ENCODE measurements at places on chromosomes 16 and 17.

DNA sequence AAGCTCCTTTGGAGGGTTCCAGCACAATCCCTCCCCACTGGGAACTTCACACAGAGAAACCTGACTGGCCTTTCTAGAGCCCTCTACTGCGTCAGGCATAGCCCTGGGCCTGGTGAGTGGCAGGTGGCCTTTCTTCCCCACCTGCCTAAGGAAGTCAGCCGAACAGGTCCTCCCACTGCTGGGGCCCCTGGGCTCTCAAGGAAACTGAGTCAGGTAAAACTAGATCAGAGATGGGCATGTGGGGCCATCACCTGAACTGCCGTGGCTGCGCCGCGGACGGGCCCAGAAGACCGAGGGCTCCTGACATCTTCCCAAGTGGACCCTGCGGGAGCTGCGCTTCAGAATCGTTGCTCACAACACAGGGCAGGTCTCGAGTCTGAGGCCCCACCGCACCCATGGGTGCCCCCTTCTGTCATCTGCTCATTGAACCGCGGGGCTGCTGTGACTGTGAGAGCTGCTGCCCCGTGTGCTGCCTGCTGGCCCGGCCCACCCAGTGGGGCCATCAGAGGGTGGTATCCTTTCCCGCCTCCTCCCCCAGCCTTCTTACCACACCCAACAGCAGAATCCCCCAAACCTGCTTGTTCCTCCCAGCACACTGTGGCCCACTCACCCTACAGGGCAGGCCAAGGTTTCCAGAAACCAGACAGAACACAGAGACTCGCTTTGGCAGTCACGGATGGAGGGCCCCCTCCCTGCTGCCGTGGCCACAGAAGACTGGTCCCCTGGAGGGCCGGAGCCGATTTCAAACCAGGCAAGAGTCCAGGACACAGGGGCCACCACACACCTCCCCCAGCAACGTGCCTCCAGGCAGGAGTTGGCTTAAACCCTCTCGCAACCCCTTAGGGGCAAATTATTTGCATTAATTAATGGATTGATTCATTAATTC lies 81.1 kb downstream of the TBC1D16 start:
- DNase-seq, result no peak

- no peak for DNase-seq
Measured at GRCh38 chr17:81980122-81980521, 2.7 kb downstream of the ASPSCR1 start.

DNA sequence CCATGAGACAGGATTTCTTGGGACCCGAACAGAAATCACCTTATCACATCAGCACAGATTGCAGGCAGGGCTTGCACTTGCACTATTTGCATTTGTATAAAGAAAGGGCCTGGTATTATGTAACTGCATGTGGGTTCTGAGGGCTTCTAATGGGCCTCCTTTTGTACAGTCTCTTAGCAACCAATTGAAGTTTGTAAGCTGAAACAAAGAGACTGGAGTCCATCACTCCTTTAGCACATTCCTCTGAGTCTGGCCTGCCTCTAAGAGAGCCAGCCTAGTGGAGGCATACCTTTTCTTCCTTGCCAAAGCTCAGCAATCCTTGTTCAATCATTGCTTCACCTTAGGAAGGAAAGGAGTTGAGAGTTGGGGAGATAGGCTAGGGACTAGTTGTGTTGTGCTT lies 387.1 kb downstream of the XYLT1 start:
- DNase-seq, result no peak

DNA sequence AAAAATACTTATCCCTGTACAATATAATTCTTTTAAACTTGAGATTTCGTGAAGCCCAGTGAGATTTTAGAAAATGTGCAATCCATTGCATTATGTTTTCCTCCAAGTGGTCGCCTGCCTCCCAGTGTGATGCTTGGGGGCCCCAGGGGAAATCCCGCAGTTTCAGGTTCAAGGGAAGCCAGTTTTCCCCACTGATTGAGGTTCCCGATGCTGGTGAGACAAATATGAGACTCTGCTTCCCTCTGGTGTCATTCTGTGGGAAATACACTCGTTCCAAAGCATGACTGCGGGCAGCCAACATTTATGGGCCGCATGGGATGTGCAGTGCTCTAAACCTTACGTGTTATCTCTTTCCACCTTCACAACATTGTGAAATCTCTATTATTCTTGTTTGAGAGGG lies 200.8 kb downstream of the PRKCB start:
- DNase-seq, result peak; percentile 11

- no peak for DNase-seq
Measured at GRCh38 chr16:55039511-55039910, 108.8 kb downstream of the IRX5 start.

GRCh38 chr16:10937068-10937859 lies 5.0 kb downstream of the DEXI start:
- DNase-seq, result no peak

- no peak for DNase-seq
Measured at GRCh38 chr16:84498859-84499620, 5.4 kb downstream of the MEAK7 start.

DNA sequence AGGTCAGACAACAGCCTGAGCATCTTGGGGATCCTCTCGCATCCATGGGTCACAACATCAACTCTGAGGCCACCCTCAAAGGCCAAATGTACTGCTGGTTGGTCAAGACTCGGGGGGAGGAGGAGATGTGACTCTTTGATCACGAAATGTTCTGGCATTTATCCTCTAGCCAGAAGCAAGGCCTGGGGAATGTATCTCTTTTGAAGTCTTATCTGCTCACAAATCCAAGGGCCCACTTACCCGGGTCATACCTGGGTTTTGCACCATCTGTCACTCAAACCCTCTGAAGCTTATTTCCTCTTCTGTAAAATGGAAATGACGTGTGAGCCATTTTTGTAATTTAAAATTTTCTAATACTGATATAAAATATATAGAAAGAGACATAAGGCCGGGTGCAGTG lies 13.2 kb downstream of the CA7 start:
- DNase-seq, result no peak

- DNase-seq, result peak; percentile 50
Measured at GRCh38 chr17:47205419-47205963, 3.7 kb upstream of the MYL4 start.

DNA sequence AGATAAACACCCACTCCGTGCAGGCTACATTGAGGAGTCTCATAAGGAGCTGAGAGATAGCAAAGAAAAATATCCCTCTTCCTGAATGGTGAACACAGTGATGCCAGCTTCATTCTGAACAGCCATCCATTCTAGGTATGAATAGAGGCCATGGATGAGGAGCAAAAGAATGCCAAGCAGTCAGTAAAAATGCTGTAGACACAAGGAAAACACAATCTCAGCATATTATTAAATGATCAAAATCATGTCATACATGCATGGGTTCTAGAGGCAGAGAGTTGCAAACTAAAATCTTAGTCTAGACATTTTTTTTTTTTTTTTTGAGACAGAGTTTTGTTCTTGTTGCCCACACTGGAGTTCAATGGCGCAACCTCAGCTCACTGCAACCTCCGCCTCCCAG lies 313.0 kb downstream of the SOX9 start:
- DNase-seq, result no peak

DNA sequence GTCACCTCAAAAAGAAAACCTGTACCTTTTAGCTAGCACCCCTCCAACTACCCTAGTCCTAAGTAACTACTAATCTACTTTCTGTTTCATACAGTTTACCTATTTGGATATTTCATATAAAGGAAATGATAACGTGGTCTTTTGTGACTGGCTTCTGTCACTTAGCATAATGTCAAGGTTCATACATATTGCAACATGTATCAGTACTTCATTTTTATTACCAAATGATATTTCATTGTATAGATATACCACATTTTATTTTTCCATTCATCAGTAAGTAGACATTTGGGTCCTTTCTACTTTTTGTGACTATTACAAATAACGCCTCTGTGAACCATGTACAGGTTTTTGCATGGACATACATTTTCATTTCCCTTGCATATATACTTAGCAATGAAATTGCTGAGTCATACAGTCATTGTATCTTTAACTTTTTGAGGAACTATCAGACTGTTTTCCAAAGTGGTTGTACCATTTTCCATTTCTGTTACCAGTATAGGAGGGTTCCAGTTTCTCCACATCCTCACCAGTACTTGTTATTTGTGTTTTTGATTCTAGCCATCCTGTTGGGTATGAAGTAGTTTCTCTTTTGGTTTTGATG lies 23.7 kb downstream of the MOSMO start:
- no peak for DNase-seq

All from stimulated activated CD4-positive, alpha-beta T cell treated with anti-CD3 and anti-CD28 coated beads, TNF-alpha, amount 100 ng/mL, for 24 hours (primary cell).